ENCODE measurements at places on chromosomes 5 and 9.

GRCh38 chr5:149383399-149383798 lies 4.3 kb upstream of the IL17B start:
- no peak for DNase-seq

DNA sequence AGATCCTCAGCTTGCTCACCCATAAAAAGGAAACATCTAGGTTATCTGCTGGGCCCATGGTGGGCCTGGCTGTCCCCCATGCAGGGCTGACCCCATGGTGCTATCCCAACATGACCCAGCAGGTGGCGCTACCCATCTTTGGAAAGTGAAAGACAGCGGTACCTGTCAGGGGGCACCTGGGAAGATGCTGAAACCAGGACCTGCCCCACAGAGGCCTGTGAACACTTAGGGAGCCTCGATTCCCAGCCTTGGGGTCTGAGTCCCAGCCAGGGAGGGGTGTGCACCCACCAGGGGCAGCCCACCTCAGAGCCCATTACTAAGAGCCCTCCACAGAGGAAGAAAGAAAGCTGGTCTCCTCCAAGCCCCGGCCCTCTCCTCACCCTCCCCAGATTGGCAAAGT lies 46.6 kb upstream of the IPPK start:
- peak; percentile 74 for DNase-seq

GRCh38 chr5:39093352-39093751 lies 19.2 kb upstream of the RICTOR start:
- no peak for DNase-seq

- no peak for DNase-seq
Measured at GRCh38 chr9:121652021-121652837, 795 bp downstream of the DAB2IP start.

- no peak for DNase-seq
Measured at GRCh38 chr9:523444-523843, 308.8 kb downstream of the DOCK8 start.

GRCh38 chr5:142053426-142054151 lies 40.8 kb upstream of the GNPDA1 start:
- DNase-seq = no peak

DNA sequence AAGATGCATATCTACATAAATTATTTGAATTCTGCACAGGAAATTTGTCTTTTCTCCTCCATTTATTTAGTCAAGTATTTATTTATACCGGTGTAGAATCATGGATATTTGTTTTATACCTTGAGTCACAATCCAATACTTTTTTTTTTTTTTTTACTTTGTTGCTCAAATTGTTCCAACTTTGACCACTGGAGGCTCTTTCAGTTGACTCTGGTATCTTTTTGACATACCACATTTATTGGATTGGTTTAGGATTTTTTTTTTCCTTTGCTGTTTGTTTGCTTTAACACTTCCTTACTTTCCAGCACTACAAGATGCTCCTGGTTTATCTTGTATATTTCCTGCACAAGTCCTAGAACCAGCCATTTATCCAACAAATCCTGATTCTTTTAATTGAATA lies 543.1 kb upstream of the RIOK2 start:
- DNase-seq = no peak

- DNase-seq = no peak
Measured at GRCh38 chr9:105187781-105188180, 56.7 kb upstream of the SLC44A1 start.

DNA sequence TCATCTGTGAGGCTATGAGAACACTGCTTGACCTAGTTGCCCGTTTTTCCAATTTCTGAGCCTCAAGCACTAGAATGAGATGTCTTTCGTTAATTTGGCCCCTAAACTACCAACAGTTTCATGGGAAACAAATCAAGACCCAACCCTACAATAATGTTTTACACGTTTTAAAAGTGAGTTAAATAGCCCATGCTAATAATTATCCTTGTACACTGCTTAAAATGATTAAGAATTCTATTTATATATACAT lies 2.3 kb upstream of the NR3C1 start:
- no peak for DNase-seq

DNA sequence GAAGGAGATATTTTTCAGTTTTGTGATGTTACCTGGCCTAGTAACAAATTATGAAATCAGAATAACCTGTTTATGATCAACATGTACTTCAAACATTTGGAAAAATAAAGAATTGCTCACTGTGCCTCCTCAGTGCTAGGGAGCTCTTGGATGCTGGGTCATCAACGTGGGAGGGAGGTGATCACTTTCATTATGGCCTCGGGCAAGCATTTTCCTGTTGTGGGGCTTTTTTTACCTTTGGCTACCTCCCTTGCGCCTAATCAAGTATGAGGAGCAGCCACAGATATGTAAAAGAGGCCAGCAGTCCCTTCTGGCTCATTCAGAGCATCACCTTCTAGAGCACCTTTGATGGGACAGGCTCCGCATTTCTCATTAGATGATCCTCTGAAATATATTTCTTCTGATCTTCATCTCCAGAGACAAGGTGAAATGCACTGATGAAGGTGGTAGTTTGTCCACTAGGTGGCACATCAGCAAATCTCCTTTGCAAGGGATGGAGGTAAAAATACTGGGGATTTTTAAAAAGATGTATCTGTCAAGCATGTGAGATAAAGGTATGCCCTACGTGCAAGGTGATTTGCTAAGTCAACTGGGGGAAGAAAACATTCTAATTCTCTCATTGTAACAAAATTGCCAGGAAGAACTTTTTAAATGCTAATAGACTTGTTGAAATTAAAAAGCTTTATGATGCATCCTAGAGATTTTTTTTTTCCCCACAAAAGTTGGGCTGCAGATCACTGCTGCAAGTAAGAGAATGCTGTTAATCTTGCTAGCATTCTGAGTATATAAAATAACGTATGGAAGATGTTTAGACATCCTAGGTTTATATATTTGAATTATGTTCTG lies 218.2 kb downstream of the MAST4 start:
- peak; percentile 38 for DNase-seq

- no peak for DNase-seq
Measured at GRCh38 chr9:136537896-136538598, 7.8 kb downstream of the NOTCH1 start.

- no peak for DNase-seq
Measured at GRCh38 chr9:129751841-129752801, 721 bp downstream of the PTGES start.

- no peak for DNase-seq
Measured at GRCh38 chr9:84207491-84207951, 133.0 kb downstream of the SLC28A3 start.

DNA sequence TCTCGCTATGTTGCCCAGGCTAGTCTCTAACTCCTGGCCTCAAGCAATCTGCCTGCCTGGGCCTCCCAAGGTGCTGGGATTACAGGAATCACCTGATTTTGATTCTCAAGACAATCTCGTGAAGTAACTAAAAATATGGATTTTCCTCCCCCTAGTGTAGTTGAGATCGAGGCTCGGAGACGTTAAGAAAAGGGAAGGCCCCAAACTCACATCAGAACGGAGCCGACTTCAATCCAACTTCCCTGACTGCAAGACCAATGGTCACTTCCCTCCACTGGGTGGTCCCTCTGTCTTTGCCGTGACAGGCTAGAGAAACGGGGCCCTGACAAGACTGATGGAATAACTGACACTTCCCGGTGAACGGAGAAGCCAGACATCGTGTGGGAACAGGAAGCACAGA lies 28.3 kb downstream of the BARHL1 start:
- no peak for DNase-seq

DNA sequence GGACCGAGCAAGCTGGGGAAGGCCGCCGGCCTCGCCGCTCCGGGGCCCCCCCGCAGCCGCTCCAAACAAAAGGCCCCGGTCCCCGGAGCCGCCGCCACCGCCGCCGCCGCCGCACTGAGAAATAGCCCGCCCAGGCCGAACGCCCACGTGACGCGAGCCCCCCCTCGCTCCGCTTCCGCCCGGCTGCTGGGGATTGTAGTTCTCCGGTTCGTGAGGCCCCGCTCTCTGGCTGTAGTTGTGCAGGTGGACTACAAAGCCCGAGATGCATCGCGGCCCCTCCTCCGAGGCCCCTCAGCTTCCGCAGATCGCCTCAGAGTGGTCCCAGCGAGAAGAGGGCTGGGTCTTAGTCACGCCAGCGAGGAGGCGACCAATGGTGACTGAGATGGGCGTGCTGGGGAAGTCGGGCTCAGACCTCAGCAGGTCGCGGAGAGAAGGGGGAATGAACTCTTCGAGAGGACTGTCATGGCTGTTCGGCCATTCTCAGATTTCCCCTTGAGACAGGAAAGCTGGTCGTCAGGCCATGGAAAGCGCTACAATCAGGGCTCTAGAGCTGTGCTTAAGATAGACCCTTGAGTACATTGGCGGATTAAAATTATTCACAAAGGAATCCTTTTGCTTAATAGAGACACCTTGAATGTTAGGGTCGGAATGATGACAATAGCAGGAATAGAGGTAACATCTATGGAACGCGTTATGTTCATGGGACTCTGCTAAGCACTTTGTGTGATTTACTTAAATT lies 489 bp upstream of the PANK3 start:
- peak; percentile 94 for DNase-seq

GRCh38 chr5:142922223-142922952 lies 152.2 kb downstream of the ARHGAP26 start:
- peak; percentile 12 for DNase-seq

DNA sequence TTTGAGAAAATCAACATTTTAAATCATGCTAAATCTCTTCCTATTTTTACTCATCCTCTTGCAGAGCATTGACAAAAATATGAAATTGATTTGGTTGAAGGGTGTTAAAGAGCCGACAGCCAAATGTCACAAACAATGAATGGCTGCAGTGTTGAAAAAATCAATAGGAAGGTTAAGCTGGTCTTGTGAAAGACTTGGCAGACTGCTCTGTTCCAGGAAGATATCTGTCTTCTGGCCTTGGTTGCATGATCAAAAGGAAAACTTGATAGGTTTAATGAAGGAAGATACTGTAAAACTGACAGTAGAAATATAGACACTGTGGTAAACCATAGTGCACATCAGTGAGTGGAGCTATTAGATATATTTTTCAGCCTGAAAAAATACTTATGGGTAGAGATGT lies 103.6 kb downstream of the PBX3 start:
- DNase-seq = no peak

DNA sequence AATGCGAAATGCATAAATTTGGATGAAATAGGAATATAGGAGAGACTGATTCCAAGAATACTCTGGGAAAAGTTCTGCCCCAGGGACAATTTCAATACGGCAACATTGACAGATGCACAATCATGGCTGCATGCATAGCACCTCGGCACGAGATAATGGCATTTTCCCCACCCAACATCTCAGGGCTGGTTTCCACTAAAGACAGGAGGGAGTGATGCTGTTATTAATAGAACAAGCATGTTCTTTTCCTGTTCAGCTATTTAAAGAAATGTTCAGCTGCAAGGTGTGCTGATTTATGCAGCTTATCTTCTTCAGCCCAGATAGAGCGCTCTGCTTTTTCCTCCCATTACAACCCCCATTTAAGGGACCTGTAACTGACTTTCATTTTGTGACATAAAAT lies 740.2 kb downstream of the TLR4 start:
- no peak for DNase-seq

- no peak for DNase-seq
Measured at GRCh38 chr5:160679567-160680309, 172.3 kb downstream of the ATP10B start.

DNA sequence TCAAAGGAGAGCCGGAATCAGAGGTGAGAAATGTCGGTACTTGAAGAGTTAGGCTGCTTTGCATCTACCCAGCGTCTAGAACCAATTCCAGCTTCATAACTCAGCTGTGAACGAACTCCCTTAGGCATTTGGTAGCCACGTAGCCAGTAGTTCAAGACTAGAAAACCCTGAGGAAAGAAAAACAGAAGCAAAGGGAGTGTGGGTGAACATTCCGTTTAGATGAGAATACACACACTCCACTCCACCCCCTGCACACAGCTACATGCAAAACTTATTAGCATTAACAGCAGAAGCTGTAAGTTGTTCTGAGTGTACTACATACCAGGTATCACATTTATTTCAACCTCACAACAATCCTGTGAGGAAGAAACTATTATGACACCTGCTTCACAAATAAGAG lies 78.3 kb downstream of the SMIM23 start:
- DNase-seq = no peak

DNA sequence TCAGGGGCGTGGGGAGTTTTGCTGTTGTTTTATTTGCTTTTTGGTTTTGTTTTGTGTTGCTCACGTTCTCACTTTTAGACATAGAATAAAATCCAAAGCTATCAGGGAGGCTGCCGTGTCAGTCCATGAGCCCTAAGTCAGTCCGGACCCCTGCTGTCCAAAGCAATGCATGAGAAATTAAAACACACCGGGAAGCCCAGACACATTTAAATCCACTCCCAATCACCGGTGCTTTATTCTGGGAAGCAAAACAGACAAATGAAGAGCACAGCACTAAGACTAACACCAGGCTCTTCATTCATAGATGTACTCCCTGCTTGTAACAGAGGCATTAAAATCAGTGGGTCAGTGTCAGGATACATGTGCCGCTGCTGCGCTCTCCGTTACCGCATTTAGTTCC lies 180.9 kb downstream of the IRX2 start:
- no peak for DNase-seq

DNA sequence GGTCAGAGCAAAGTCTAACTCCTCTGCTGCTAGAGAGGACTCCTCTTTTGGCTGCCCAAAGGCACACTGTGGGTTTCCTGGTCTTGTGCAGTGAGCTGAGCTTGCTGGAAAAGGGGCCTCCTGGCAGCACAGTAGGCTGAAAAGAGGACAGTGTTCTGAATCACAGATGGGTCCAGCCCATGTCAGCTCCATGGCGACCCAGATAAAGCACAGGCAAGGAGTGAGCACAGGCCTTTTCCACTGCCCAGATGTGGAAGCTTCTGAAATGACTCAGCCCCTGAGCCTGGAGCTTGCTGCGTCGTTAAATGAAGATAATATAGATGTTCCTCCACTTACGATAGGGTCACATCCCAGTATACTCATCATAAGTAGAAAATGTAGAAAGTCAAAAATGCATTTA lies 8.1 kb downstream of the CCDC180 start:
- no peak for DNase-seq

- DNase-seq = no peak
Measured at GRCh38 chr5:78591972-78592700, 56.4 kb downstream of the LHFPL2 start.

DNA sequence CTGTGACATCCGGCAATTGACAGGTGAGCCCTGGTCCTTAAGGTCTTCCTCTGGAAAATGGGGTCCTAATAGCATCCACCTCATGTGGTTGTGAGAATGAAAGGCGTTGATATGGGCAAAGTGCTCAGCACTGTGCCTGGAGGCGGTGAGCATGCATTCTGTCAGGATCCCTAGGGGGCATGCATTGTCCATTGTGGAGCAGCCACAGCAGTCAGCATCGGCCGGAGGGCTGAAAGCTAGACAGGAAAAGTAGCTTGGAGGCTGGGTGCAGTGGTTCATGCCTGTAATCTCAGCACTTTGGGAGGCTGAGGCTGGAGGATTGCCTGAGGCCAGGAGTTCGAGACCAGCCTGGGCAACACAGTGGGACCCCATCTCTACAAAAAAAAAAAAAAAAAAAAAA lies 122.2 kb downstream of the LHX2 start:
- DNase-seq = no peak
